ENCODE measurements at places on chromosomes 5 and 9.

- no peak for DNase-seq
Observed at GRCh38 chr5:107805166-107805565, 134.4 kb upstream of the EFNA5 start.

DNA sequence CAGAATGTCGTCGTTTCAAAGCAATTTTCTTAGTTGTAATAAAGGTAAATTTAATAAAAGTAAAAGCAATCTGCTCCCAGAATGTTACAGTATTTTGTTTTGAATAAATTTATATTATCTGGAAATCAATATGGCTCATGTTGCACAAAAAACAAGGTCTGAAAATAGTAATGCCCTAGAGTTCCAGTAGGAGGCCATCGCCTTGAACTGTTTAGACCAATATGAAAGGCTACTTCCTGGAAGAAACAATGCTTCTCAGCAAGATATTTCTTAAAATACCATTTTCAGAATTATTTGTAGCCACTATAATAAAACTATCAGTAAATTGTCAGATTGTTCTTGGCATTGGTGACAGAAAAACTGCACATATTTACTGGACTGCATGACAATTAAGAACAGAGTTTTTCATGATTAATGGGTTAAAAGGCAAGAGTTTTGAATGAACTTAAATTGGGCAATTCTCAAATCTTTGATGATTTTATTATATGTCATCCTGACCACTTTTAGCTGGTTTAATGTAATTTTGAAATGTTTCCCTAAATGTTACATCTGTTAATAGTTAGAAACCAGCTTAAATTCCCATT, 153.2 kb downstream of the COMMD10 start:
- no peak for DNase-seq

- no peak for DNase-seq
Observed at GRCh38 chr5:65861830-65862241, 64.5 kb upstream of the ERBIN start.

GRCh38 chr9:98084396-98084795, 27.9 kb downstream of the NANS start:
- DNase-seq, result no peak

GRCh38 chr9:99108131-99108530, 3.2 kb downstream of the TGFBR1 start:
- DNase-seq, result no peak

- DNase-seq, result no peak
Observed at GRCh38 chr9:10041726-10042229, 571.0 kb downstream of the PTPRD start.

GRCh38 chr9:114386886-114387679, 699 bp downstream of the AKNA start:
- no peak for DNase-seq
